ENCODE measurements at places on chromosomes 11 and 22.

DNA sequence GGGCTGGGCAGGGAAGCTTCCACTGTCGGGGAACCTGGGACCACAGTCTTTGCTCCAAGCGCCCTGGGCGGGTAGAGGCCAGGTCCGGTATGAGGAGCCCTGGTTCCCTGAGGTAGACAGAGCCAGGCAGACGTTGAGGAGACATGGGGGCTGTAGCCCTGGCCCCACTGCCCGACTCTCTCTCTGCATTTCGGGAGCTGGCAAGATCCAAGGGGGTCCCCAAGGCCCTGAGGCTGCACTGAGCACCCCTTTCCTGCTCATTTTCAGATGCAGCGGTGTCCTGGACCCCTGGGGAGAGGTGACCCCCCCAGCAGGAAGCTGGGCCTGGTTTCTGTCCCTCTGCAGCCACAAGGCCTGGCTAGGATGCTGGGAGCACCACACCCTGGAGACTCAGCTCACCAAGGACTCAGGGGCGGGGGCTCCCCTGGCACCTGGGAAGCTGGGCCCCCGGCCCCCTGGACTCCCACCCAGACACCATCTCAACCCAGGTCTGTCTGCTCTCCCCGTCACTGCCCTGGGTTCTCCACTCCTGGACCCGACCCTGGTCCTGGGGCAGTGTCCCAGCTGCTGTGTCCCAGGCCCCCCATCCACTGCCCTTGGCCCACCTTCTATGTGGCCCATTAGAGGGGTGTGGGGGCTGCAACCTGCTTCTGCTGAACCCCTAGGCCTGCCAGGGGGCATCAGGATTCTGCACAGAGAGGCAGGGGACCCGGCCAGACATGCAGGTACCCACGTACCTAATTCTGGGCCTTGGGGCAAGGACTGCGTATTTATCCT lies 15.0 kb upstream of the MUC6 start:
- no peak for DNase-seq

DNA sequence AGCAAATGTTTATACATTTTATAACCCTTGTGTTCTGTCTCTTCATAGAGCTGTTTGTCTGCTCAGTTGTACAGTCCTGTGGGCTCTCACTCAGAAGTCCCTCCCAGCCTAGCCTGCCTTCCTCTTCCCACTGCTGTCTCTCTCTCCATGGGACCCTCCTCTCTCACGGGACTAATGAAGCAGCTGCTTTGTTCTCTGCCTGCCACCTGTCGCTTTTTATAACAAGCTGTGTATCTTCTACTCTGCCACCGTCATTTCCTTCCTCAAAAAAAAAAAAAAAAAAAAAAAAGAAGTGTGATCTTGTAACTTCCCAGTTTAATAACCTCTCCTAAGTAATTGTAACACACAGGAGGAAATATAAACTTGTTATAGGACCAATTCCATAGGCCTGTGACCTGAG lies 92.2 kb upstream of the ALKBH3 start:
- DNase-seq, result no peak

GRCh38 chr11:11691296-11692151 lies 69.7 kb upstream of the GALNT18 start:
- no peak for DNase-seq

- DNase-seq, result peak; percentile 34
These were observed at the start of gene CNTN5 for GRCh38 chr11:99020352-99021225. Gene CNTN5, plus strand, starts transcription at chr11:99020949.

- no peak for DNase-seq
These were observed 43.8 kb upstream of the KCNQ1OT1 start for GRCh38 chr11:2743427-2744110.

DNA sequence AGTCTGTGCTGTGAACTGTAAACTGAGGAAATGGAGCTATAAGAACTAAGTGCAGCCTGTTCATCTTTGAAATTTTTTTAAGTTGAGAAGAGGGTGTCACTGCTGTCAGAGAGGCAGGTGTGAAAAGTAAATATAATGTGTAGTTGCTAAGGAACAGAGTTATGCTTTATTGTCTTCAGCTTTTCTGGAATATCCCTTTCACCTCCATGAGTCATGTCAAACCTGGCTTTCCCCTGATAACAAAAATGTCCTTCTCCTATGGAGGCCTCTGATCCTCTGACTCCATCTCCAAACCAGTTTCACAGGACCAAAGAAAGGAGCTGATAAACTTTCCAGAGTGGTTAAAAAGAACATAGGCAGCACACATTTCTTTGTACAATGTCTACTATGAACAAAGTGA lies 12.8 kb upstream of the MUC15 start:
- no peak for DNase-seq

- DNase-seq, result no peak
These were observed 43.9 kb upstream of the ACCSL start for GRCh38 chr11:44003736-44004451.

GRCh38 chr22:47609653-47610052 lies 847.2 kb downstream of the TBC1D22A start:
- no peak for DNase-seq

DNA sequence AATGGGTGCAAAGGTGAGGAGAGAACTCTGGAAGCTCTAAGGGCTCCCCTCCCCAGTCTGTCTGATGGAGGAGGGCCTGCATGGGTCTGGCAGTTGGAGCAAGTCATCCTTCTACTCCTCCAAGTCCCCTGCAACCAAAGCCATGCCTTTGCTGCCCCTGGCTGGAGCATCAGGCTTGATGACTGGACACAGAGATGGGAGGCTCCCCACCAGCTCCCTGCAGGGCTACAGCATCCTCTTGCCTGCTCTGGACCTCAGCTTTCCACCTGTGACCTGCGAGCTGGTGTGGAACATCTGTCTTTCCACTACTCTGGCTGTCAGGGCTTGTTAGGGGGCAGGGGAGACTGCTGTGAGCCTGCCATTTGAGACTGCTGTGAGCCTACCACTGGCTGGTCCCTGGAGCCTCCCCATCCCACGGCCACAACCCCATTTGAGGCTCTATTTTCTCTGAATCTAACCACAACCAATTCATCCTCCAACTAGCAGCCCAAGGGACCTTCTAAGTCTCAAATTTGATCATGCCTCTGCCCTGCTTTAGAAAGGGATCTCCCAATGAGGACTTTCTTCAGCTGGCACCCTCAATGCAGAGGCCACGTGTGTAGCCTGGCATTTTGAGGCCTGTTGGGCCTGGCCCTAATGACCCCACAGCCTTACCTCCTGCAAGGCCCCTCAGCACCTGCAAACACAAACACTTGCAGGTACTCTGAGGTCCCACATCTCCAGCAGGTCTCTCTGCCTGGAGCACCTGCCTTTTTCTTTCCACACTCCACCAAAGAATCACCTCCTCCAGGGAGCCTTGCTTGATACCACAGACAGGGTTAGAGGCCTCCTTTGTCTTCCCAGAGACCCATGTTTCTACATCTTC lies 9.9 kb downstream of the P2RY6 start:
- no peak for DNase-seq

GRCh38 chr11:83044958-83045712 lies 26.6 kb downstream of the RAB30 start:
- DNase-seq, result no peak

DNA sequence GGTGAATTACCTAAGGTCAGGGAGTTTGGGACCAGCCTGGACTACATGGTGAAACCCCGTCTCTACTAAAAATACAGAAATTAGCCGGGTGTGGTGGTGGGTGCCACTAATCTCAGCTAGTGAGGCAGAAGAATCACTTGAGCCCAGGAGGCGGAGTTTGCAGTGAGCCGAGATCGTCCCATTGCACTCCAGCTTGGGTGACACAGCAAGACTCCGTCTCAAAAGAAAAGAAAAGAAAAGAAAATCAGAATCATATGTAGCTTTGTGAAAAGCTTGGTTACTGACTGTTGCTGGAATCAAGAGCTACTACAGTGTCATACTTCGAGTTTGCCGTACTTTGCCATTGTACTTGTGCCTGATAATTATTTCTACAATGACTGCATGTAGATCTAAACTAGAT lies 4.2 kb upstream of the TMEM135 start:
- no peak for DNase-seq
